ENCODE measurements at places on chromosomes 6 and 20. TPM values are rescaled to one million over a fixed set of nuclear protein-coding genes. Genes with fewer than 3 reads are reported as not detected.
A peak's percentile ranks its signal among the peaks of the same experiment; 100 is the strongest.

Gene PI16
- total RNA-seq, result 0.39 TPM

Gene GRM1
- total RNA-seq, result not detected

Gene ASXL1
- total RNA-seq, result 97.5 TPM

Gene PRDM13
- 0.10 TPM for total RNA-seq

Gene ZMYND8
- total RNA-seq, result 28.8 TPM

Gene GHRH
- total RNA-seq, result not detected

Gene MEI4
- not detected for total RNA-seq

Gene CAGE1
- 0.10 TPM for total RNA-seq

DNA sequence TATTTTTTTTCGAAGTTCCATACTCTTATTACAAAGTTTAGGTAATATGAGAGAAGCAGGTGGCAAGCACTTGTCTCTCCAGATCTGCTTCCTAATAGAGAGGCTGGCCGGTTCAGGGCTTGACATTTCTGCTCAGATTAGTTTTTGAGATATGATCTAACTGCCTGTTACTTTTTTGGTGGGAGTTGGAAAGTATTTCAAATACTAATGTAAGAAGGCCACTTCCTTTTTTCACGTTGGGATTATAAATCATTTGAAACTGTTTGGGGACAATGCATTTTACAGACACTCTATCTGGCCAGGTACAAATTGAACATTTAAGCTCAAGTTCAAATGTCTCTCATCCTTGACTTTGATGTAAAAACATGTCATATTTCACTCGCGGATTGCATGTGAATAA is 222.1 kb upstream of the SULF2 start:
- no peaks in the 10 kb centered on the region for H3K36me3 ChIP-seq
- H3K27ac ChIP-seq, result no peak overlapping the region
- DNase-seq, result no peak

DNA sequence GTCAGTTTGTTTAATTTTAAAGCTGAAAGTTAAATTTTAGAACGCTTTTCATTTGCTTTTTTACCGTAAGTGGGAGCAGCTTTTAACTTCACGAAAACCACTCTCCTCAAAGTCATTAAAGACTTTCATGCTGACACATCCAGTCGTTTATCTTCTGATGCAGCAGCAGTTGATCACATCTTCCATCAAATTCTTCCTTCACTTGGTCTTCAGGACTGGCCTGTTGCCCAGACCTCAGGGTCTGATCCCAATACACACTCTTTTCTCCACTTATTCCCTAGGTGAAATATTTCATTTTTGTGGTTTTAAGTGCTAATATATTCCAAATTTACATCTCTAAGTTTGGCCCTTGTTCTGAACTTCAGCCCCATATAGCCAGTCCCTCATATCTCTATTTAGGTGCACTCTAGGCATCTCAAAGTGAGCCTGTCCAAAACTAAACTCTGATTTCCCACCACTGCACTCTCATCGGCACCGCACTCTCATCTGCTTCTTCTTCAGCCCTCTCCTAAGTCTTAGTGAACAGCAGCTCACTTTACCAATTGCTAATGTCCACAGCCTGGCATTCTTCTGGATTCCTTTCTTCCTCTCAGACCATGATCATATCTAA is 20.4 kb downstream of the AFDN start:
- H3K4me1 ChIP-seq, result peaks cover 1% of the 10 kb centered on the region
- H3K36me3 ChIP-seq, result no peaks in the 10 kb centered on the region
- peaks cover 63% of the 10 kb centered on the region for H3K27me3 ChIP-seq

- no peaks in the 10 kb centered on the region for H3K27me3 ChIP-seq
- H3K36me3 ChIP-seq, result peaks cover 25% of the 10 kb centered on the region
- H3K27ac ChIP-seq, result peak overlapping the region; percentile 25
- no peak overlapping the region for H3K4me3 ChIP-seq
Measured at GRCh38 chr6:31645325-31645724, 7.1 kb downstream of the BAG6 start.

DNA sequence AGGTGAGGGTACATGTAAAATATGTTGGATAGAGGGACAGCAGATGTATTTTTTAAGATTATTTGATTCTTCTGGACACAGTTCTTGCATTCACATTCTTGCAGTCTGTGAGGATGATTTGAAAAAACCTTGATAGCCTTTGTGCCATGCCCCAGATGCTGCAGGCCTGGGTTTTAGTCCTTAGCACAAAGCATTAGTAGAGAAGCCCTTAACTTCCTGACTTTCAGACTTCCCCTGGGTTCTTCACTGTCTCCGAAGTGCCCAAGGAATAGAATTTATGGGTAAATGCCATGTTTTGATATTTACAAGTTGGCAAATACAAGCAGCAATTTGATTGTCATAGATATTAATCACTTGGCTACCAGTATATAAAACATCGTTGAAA is 67.6 kb upstream of the SUPT3H start:
- H3K27ac ChIP-seq, result peak overlapping the region; percentile 47
- no peak overlapping the region for H3K4me3 ChIP-seq
- peaks cover 46% of the 10 kb centered on the region for H3K4me1 ChIP-seq

DNA sequence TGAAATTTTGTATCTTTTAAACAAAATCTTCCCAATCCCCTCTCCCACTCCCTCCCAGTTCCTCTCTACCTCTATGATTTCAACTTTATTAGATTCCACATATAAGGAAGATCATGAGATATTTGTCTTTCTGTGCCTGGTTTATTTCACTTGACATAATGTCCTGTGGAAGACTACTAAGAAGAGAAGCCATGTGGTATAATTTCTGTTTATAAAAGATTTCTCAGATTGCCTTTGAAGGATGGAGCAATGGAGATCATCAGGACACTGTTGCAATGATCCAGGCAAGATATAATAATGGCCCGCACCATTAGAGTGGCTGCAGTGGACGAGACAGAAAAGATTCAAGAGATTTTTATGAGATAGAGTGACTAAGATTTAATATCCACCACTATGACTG is 13.1 kb downstream of the NRSN1 start:
- H3K36me3 ChIP-seq, result no peaks in the 10 kb centered on the region
- H3K4me1 ChIP-seq, result no peaks in the 10 kb centered on the region
- H3K27ac ChIP-seq, result no peak overlapping the region
- peaks cover 7% of the 10 kb centered on the region for H3K27me3 ChIP-seq
- no peak for DNase-seq

GRCh38 chr6:79878142-79878748 is 69.1 kb downstream of the ELOVL4 start:
- no peak overlapping the region for H3K27ac ChIP-seq
- no peaks in the 10 kb centered on the region for H3K4me1 ChIP-seq
- DNase-seq, result no peak
- H3K36me3 ChIP-seq, result peaks cover 3% of the 10 kb centered on the region

DNA sequence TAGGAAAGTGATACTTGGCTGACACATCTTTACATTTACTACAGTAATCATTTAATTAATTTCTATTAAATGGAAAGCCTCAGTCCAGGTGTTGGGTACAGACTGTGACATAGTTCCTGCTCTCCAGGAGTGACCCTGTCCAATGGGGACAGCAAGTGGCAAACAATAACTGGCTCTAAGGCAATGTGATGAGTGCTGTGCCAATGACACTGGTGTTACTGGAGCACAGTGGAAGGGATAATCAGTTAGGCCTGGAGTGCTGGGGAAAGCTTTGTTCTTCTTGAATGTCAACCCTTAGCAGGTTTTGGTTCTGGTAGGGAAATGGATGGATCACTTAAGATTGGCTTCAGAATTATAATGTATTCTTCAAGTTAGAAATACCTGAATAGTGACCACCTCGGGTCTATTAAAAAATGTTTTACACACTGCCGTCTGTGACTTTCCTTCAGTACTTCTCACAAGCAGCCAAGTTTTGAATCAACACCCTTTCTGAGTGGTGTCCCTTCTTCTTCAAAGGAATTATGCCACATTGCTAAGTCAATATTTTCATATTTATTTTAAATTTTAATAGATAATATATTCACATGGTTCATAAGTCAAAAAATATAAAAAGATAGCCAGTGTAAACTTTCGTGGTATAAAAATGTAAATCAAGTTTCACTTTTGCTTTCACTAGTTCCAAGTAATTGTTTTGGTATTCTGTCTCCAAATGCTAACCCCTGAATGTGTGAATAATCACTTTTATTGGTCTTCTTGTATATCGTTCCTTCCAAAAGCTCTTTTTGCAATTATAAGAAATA is 9.6 kb downstream of the CMTR1 start:
- peak overlapping the region; percentile 51 for H3K4me3 ChIP-seq
- peak overlapping the region; percentile 44 for H3K27ac ChIP-seq
- H3K36me3 ChIP-seq, result peaks cover 31% of the 10 kb centered on the region
- H3K27me3 ChIP-seq, result no peaks in the 10 kb centered on the region
- DNase-seq, result no peak

GRCh38 chr20:52993076-52993475 is 20.9 kb downstream of the TSHZ2 start:
- no peaks in the 10 kb centered on the region for H3K27me3 ChIP-seq
- no peak overlapping the region for H3K27ac ChIP-seq
- no peak for DNase-seq
- H3K36me3 ChIP-seq, result no peaks in the 10 kb centered on the region
- peaks cover 9% of the 10 kb centered on the region for H3K4me1 ChIP-seq

GRCh38 chr6:42100029-42100901 is 42.2 kb downstream of the C6orf132 start:
- H3K4me1 ChIP-seq, result peaks cover 27% of the 10 kb centered on the region
- H3K36me3 ChIP-seq, result no peaks in the 10 kb centered on the region
- DNase-seq, result peak; percentile 19
- H3K27me3 ChIP-seq, result no peaks in the 10 kb centered on the region
- H3K27ac ChIP-seq, result peak overlapping the region; percentile 75
- H3K4me3 ChIP-seq, result no peak overlapping the region

DNA sequence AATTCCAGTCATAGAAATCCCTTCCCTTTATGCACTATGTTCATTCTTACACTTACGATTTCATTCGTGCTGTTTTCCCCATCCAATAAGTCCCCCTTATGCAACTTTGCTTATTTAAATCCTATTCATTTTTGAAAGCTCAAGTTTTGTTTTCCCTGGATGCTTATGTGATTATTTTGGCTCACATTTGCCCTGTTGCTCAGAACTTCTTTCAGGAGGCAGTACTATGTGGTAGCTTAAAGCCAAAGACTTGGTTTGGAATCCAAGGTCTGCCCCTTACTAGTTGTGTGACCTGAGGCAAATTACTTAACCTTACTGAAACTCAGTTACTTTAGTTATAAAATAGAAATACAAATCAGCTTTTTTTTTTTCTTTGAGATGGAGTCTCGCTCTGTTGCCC is 59.6 kb downstream of the MOXD1 start:
- no peak overlapping the region for H3K27ac ChIP-seq
- no peaks in the 10 kb centered on the region for H3K36me3 ChIP-seq
- no peak for DNase-seq
- no peak overlapping the region for H3K4me3 ChIP-seq
- H3K27me3 ChIP-seq, result peaks cover 27% of the 10 kb centered on the region

GRCh38 chr20:725491-725890 is 42.8 kb downstream of the SLC52A3 start:
- H3K4me3 ChIP-seq, result no peak overlapping the region
- peaks cover 35% of the 10 kb centered on the region for H3K27me3 ChIP-seq
- H3K27ac ChIP-seq, result no peak overlapping the region
- no peaks in the 10 kb centered on the region for H3K36me3 ChIP-seq
- no peaks in the 10 kb centered on the region for H3K4me1 ChIP-seq

DNA sequence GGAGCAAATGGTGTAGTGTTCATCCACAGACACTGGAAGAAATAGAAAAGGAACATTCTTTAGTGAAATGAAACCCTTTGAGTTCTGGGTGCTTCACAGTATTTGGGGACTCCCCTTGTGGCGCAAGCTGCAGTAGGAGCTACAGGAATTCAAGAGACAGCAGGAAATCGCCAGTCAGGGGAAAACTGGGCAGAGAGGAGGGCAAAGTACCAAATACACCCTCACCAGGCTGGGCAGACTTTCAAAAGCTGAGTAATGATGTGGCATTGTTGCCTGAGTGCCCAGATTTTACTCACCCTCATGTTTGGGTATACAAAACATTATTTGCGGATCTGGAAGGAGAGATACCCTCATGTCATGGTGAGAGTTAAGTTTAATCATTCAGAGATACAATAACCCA is 97.9 kb downstream of the SOD2 start:
- peak; percentile 11 for DNase-seq
- peak overlapping the region; percentile 58 for H3K27ac ChIP-seq
- H3K4me1 ChIP-seq, result peaks cover 13% of the 10 kb centered on the region
- H3K4me3 ChIP-seq, result no peak overlapping the region
- no peaks in the 10 kb centered on the region for H3K27me3 ChIP-seq
- H3K36me3 ChIP-seq, result peaks cover 1% of the 10 kb centered on the region

DNA sequence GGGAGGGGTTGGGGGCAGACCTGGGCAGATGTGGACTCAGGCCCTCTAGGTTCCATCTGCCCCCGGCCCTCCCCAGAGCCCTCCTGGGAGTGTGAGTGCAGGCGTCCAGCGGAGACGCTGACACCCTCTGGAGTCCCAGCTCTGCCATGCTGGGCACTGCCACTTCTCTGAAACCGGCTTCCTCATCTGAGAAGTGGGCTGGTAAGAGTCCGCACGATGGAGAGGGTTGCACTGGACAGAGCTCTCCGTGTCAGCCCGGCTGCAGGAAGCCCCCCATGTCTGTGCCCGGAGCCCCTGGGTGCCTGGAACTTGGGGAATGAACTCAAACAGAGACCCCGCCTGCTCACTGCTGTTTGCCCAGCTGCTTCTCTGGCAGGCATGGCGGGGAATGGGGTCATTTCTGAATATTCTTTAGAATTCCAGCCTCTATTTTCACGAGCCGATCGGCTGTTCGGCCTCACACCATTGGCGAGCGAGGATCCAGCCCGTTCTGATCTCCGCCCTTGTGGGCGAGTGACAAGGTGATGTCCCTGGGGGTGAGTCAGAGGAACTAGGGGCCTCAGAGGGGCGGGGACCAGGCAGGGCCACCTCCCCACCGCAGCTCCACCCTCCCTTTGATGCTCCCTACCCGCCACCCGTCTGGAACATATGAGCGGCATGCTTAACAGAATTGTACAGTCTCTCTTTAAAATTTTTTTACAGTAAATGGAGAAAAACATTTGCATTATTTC is 47.8 kb upstream of the GATA5 start:
- peak; percentile 88 for DNase-seq
- peaks cover 16% of the 10 kb centered on the region for H3K4me1 ChIP-seq
- peak overlapping the region; percentile 57 for H3K4me3 ChIP-seq

DNA sequence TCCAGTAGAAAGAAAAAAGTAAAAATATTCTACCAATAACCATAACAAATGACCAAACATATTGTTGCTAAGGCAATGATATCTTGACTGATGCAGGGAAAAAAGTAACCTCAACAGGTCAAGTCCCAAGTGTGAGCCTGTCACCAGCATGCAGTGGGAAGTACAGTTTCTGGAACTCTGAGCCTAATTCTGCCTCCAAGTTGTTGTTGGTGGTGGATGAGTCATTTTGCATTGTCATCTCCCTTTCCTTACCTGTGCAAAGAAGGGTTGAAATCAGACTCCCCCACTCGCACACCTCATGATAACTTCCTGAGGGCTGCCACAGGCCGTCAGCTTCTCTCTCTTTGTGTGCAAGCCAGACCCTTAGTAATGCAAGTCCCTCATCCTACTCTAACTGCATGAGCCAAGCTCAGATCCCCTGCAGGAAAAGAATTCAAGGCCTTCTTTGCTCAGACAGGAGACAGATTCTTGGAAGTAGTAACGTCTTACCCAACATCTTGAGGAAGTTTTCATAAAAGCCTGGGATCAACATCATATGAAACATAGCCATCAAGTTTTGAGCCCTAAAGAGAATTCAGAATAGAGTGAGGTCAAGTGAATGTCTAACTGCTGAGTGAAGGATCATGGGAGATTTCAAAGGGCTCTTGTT is 207.6 kb upstream of the FOXA2 start:
- no peak overlapping the region for H3K27ac ChIP-seq
- no peaks in the 10 kb centered on the region for H3K4me1 ChIP-seq
- DNase-seq, result no peak
- no peaks in the 10 kb centered on the region for H3K36me3 ChIP-seq

All from activated naive CD8-positive, alpha-beta T cell treated with anti-CD3 and anti-CD28 coated beads for 36 hours (primary cell).